ENCODE measurements at places on chromosomes 6 and 20. TPM values are rescaled to one million over a fixed set of nuclear protein-coding genes. Genes with fewer than 3 reads are reported as not detected.

C6orf132 gene
- 0.10 TPM for total RNA-seq

PRICKLE4 gene
- total RNA-seq, result 1.3 TPM

FAM83C gene
- not detected for total RNA-seq

SLC39A7 gene
- 75.7 TPM for total RNA-seq

SLC22A1 gene
- not detected for total RNA-seq

GTSF1L gene
- not detected for total RNA-seq

PROKR2 gene
- total RNA-seq, result not detected

MCHR2 gene
- not detected for total RNA-seq

SCUBE3 gene
- total RNA-seq, result 0.15 TPM

NANP gene
- 8.1 TPM for total RNA-seq

TMEM181 gene
- 25.9 TPM for total RNA-seq

ALDH5A1 gene
- total RNA-seq, result 0.40 TPM

KIAA0408 gene
- total RNA-seq, result not detected

RAD21L1 gene
- total RNA-seq, result not detected

CCDC170 gene
- total RNA-seq, result not detected

NTSR1 gene
- 0.15 TPM for total RNA-seq

SLC44A4 gene
- total RNA-seq, result 0.33 TPM

BANF2 gene
- not detected for total RNA-seq

LINC00237 gene
- not detected for total RNA-seq

DOP1A gene
- total RNA-seq, result 14.6 TPM

HFE gene
- total RNA-seq, result 3.1 TPM

GHRH gene
- total RNA-seq, result not detected

PRL gene
- not detected for total RNA-seq

GABBR1 gene
- total RNA-seq, result 0.74 TPM

C6orf89 gene
- total RNA-seq, result 31.7 TPM

HDGFL1 gene
- total RNA-seq, result not detected

MEP1A gene
- total RNA-seq, result not detected

TINAG gene
- not detected for total RNA-seq

NCR2 gene
- total RNA-seq, result not detected

FNDC11 gene
- 0.80 TPM for total RNA-seq

RGL2 gene
- total RNA-seq, result 49.4 TPM

MCCD1 gene
- not detected for total RNA-seq

LPA gene
- not detected for total RNA-seq

PRSS16 gene
- not detected for total RNA-seq

NKAIN4 gene
- not detected for total RNA-seq

GFOD1 gene
- total RNA-seq, result 21.1 TPM

RAET1L gene
- total RNA-seq, result not detected

SRMS gene
- total RNA-seq, result not detected

TTBK1 gene
- total RNA-seq, result not detected

TXLNB gene
- total RNA-seq, result 0.53 TPM
